ENCODE measurements at places on chromosomes 3 and 15. TPM values are rescaled to one million over a fixed set of nuclear protein-coding genes. Genes with fewer than 3 reads are reported as not detected.

- no peak for DNase-seq
These were observed 94.7 kb downstream of the PDZRN3 start for GRCh38 chr3:73530022-73530396.

GRCh38 chr3:14925729-14926591 lies 21.4 kb upstream of the NR2C2 start:
- no peak for DNase-seq

ANKUB1 gene
- 0.31 TPM for total RNA-seq

DNA sequence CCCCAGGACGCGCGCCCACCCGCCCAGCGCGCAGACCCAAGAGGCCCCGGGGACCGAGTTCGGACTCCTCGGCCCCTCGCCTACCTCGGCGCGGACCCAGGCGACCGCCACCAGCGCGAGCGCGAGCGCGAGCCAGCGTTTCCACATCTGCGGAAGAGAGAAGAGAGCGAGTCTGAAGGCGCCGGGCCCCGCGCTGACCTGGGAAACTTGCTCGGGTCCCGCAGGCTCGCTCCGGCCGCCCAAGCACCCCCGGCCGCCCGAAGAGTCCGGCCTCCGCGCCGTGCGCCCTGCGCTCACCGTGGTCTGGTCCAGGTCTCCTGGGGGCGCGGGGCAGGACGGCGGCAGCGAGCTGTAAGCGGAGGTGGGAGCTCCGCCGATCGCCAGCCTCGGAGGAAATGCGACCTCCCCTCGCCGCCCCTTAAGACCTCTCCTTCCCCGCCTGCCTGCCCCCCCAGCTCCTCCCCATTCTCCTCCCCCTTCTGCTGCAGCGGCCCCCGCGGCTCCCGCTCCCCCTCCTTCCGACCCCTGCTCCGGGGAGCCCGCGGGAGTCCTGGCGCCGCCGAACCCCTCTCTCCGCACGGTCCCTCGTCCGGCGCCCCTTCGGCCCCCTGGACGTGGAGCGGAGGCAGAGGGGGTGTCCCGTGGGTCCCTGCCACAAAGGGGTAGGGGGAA lies at the start of gene FSTL1:
Gene FSTL1, minus strand, starts transcription at position 393 of the 672 bp plus-strand sequence. Its CDS starts 246 bp downstream, at position 147.
- peak; percentile 86 for DNase-seq

SPATA12 gene
- not detected for total RNA-seq

OR4F15 gene
- total RNA-seq, result 0.03 TPM

GOLGA8Q gene
- 0.45 TPM for total RNA-seq

- DNase-seq, result no peak
These were observed 88.6 kb upstream of the CACNA2D3 start for GRCh38 chr3:54033761-54034160.

DNA sequence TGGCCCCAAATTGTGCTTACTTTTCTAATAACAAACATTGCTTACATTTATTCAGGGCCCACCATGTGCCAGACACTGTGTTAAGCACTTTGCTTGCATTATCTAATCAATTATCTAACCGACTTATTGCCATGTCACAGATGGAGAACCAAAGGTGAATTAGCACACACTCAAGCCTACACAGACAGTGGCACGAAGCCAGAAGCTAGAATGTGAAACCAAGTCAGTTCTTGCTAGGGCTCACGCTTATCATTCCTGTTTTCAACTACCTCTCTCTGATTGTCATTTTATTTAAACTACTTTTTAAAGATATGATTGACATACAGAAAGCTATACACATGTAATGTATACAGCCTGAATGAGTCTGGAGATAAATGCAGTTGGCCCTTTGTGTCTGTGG lies 215.7 kb upstream of the CFAP20DC start:
- DNase-seq, result no peak

DNA sequence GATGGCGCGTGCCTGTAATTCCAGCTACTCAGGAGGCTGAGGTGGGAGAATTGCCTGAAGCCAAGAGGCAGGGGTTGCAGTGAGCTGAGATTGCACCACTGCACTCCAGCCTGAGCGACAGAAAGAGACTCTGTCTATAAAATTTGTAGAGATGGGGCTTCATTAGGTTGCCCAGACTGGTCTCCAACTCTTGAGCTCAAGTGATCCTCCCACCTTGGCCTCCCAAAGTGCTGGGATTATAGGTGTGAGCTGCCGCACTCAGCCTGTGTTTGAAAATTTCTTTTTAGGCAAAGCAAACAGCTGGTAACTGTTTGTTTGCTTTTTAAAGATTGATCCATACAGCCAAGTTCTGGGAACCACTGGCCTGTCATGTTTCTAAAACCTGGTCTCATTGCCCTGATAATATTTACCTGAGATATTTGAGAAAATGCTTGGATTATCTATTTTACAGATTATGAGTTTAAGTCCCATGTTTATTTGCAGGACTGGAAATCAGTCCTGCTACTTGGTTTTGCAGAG lies 64.2 kb upstream of the LMOD3 start:
- DNase-seq, result no peak

GRCh38 chr15:65791335-65792137 lies 557 bp downstream of the DENND4A start:
- peak; percentile 51 for DNase-seq

- DNase-seq, result no peak
These were observed 105.3 kb downstream of the SNRK start for GRCh38 chr3:43391621-43392020.

DUOXA2 gene
- not detected for total RNA-seq

DNA sequence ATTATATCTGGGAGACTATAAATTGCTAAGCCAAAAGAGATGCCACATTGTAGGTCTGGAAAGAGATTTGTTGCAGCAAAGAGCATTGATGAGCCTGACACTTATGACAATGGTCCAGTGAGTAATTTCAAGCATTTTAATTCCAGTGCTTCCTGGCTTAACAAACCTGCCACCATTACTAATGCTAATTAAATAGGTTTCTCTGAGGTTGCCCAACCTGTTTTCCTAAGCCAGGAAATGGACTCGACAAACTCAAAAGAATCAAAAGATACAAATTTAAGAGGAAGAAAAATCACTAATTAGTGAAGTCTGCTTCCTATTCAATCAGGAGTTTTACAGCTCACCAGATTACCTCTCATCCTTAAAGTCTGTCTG lies 36.7 kb upstream of the CTDSPL start:
- no peak for DNase-seq

GRCh38 chr3:31668242-31668641 lies 135.5 kb downstream of the STT3B start:
- DNase-seq, result no peak

GRCh38 chr15:67832897-67833709 lies 6.7 kb downstream of the RNU6-1 start:
- DNase-seq, result no peak

PARP15 gene
- total RNA-seq, result not detected

DNA sequence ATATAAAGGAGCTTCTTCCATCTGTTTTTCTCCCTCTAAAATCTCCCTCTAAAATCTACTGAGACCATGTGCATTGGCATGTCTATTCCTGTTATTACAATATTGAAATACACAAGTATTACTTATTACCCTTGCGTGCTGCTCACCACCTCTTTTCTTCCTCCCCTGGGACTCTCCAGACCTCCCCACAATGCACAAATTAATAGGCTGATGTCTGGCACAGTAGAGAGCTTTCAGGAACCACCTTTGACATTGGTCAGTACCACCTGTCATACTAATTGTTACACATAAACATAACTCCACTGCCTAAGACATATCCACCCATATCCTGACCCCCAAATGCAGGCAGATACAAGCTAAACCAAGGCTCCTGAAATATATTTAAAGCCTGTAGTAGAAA lies 722.6 kb downstream of the FHIT start:
- DNase-seq, result no peak

BFSP2 gene
- not detected for total RNA-seq

ACAN gene
- not detected for total RNA-seq

- DNase-seq, result no peak
These were observed 60.5 kb downstream of the STARD5 start for GRCh38 chr15:81263477-81263876.

DNA sequence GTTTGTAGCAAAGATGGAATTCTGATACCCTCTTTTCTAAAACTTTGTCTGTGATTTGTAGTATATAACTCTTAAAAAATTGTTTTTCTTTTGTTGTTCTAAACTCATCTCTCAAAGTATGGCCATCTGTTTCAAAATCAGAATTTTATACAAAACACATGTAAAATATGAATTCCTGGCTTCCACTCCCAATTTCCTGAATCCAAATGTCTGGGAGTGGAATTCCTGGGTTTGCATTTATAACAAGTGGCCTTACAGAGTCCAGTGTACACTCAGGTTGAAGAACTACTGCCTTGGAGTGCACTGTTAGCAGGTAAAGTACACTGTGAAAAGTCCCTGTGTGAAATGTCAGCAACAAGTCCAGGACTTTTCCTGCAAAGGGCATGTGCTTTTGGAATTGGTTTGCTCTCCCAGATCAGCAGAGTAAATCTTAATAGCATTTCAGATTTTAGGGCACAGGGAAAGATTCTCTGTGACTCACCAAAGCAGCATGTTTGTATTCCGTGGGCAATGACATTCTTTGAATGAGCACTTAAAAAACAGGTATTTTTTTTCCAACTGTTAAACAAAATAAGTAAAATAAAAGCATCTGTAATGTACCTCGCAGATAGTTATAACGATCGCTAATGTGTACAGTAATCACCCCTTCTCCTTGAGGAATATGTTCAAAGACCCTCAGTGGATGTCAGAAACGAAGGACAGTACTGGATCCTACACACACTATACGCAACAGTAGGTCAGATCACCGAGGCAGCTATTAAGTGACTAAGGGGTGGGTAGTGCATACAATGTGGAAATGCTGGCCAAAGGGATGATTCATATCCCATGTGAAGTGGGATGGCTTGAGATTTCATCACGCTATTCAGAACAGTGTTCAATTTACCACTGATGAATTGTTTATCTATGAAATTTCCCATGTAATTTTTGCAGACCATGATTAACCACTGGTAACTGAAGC lies 2.0 kb upstream of the CLDN16 start:
- DNase-seq, result peak; percentile 83

DNA sequence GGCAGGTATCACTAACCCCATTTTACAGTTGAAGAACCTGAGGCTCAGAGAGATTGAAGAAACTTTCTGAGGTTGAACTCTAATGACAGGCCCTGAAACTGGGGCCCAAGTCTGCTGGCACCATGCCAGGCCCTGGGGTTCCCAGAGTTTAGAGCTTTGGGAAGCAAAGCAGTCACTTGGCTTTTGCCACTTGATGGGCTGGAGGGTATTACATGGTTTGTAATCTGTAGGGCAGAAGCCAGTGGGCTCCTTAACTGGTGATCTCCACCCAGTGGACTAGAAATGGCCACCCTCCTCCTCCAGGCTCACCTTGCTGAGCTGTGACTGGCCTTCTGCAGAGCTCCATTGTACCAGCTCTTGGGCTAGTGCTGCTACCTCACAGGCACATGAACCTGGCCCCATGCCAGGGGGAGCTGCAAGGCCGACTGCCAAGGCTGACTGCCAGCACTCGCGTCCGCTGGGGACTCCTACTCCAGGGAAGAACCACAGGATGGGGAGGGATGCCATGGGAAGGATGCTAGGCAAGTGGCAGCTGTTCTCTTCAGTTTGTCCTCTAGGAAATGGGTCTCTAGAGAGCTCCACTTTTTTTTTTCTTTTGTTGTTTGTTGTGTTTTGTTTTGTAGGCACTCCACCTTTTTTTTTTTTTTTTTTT lies 104.8 kb downstream of the ETFA start:
- no peak for DNase-seq

KAT2B gene
- 11.2 TPM for total RNA-seq

MYNN gene
- 14.8 TPM for total RNA-seq

DNA sequence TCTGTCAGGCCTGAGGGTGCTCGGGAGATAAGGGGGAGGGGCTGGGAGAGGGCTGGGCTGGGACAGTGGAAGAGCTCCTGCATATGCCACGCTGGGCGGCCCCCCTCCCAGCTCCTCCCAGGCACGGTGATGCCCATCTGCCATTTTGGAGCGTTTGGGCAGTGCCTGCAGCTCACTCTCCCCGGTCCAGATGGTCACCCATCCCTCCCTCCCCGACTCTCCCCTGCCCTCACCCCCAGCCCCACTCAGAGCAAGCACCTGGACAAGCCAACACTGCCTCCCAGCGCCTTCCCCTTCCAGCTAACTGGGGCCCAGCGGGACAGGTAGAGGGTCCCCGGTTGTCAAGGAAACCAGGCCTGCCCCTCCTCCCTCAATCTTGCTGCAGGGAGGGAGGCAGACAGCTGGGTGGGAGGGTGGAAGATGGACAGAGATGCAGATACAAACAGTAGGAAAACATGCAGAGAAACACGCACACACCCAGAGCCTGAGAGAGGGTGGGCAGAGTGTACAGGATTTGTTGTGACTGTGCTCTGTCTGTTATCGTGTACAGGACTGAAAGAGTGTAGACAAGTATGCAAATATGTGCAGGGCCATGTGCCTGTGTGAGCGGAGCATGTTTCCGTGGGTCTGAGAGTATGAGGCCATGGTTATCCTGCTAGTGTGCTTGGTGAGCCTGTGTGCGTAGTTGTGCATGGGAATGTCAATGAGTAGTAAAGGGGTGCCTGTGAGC lies 17.5 kb upstream of the CORO2B start:
- no peak for DNase-seq

DNA sequence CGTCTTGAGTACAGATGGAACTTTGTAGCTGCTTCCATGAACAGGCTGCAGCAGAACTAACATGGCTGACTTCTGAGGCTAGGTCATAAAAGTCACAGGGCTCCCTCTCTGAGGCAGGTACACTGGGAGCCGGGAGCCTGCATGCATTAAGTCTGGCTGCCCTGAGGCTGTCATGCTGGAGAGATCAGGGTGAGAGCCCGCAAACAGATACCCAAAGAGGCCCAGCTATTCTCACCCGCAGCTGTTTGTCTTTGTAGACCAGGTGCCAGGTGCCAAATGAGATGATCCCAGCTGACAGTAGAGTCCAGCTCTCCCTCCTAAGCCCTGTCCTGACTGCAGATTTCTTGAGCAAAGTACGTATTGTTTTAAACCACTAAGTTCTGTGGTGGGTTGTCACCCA lies 8.6 kb upstream of the SLCO3A1 start:
- DNase-seq, result no peak

DNA sequence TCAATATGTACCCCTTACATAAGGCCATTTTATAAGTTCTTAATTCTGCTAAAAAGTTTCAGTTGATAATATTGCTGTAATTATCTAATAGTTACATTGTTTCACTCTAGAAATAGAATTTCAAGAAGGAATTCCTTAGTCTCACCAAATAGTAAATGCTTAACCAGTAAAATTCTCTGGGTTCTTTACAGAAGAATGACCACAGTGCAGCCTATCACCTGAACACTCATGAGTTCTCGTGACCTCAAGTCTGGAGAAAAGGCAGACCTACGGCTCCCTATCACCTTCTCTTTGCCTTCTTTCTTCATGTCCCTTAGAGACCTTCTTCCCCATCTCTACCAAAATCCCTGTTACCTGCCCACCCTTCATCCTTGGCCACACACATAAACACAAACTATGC lies 30.9 kb downstream of the CCDC191 start:
- no peak for DNase-seq

SMCO1 gene
- total RNA-seq, result not detected

GRCh38 chr15:35306361-35306981 lies 221.4 kb upstream of the NANOGP8 start:
- peak; percentile 15 for DNase-seq

GRCh38 chr3:54875596-54876268 lies 52.1 kb downstream of the LRTM1 start:
- DNase-seq, result no peak

DNA sequence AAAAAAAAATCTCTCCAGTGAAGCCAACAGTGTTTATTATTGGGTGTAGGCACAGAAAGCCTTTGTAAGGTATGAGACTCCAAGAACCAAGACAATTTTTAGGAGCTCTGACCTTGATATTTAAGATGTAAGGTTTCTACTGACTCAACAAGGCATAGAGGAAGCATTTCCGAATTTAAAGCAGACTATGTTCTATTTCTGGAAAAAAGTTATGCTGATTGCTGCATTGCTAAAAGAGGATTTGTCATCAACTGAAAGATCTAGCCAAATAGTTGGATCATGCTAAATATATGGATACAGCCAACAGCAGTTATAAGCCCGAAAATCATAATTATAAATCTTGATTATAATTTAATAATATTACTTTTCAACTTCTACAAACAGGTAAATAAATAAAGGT lies 53.3 kb upstream of the MELTF start:
- no peak for DNase-seq
